ENCODE measurements at places on chromosomes 16 and 17.

- no peak for DNase-seq
These were observed 143.9 kb upstream of the SDK2 start for GRCh38 chr17:73788111-73788510.

DNA sequence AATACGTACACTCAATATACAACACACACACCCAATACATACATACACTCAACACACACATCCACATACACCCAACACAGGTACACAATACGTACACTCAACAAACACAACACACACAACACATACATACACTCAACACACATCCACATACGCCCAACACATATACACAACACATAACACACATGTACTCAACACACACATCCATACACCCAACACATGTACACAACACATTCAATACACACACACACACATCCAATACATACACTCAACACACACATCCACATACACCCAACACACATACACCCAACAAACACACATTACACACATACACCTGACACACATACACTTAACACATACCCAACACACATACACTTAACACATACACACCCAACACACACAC is 95.9 kb downstream of the CCDC182 start:
- DNase-seq: no peak

DNA sequence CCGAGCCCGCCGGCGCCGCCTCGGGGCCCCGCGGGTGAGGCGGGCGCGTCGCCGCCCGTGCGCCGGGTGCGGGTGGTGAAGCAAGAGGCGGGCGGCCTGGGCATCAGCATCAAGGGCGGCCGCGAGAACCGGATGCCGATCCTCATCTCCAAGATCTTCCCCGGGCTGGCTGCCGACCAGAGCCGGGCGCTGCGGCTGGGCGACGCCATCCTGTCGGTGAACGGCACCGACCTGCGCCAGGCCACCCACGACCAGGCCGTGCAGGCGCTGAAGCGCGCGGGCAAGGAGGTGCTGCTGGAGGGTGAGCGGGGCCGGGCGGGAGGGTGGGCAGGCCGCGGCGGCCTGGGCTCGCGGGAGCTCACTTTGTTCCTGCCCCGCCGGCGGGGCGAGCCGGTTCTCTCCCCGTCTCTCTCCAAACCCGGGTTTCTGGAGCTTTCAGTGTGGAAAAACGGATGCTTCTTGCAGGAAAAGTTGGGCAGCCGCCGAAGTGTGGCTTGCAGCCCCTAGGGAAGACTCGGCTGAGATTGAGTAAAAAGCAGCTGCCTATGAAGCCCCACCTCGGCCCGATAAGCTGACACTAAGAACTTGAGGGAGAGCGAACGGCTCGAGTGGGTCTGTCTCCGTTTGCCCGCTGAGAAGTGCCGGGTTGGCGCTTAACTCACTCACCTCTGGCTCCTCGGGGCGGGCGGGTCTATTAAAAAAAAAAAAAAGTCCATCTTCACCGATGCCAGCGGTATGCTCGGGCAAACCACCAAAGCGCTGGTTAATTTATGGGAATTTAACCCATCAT is 677 bp downstream of the SNTB2 start:
- no peak for DNase-seq

DNA sequence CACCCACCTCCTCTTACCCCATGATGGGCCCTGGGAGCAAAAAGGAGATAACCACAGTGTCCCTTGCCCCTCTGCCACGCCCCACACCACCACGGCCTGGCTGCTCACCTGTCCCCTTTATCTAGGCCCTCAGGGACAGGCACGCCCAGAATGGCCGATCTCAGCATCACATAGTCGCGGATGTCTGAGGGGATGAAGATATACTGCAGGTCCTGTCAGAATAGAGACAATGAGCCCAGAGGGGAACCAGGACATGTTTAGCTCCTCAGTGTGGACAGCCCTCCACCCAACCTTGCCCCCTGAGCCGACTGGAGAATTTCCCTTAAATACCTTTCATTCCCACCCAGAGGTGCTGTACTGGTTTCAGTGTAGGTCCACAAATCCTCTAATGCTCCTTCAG is 15.2 kb downstream of the ST6GALNAC2 start:
- DNase-seq: no peak

GRCh38 chr17:751269-752001 is 629 bp downstream of the GEMIN4 start:
- peak; percentile 17 for DNase-seq

GRCh38 chr16:74677868-74678267 is 11.2 kb upstream of the RFWD3 start:
- DNase-seq: no peak

DNA sequence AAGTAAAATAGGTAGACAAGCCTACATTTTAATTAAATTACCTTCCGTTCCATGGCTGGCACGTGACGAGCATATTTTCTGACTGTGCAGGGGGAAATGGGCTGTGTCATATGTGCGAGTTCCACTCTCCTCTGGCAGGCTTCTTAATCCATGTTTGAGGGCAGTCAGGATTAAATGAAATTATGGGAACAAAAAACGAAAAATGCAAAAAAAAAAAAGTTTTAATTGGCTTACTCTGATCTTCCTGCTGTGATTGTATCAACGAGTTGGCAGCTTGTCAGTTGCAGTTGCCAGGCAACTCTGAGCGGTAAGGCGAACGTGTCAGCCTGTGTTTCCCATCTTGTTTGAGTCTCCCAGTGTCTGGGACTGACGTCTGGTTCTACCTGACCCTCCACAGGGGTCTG is 302.9 kb upstream of the XYLT1 start:
- DNase-seq: no peak

DNA sequence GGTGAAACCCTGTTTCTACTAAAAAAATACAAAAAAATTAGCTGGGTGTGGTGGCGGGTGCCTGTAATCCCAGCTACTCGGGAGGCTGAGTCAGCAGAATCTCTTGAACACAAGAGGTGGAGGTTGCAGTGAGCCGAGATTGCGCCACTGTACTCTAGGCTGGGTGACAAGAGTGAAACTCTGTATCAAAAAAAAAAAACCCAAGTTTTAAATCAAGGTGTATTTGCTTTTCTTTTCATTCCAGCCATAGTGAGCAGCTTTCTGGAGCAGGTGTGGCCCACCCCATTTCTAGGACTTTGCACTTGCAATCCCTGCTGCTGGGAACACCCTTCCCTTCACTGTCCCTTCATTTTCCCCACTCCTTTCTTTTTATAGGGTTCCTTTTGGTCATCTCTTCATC is 28.8 kb downstream of the TMEM238L start:
- no peak for DNase-seq
